ENCODE measurements at places on chromosomes 2 and 18.

GRCh38 chr18:2917259-2918047, 70.6 kb downstream of the EMILIN2 start:
- DNase-seq = no peak

GRCh38 chr2:70140791-70141211, 50.0 kb downstream of the C2orf42 start:
- DNase-seq = no peak

DNA sequence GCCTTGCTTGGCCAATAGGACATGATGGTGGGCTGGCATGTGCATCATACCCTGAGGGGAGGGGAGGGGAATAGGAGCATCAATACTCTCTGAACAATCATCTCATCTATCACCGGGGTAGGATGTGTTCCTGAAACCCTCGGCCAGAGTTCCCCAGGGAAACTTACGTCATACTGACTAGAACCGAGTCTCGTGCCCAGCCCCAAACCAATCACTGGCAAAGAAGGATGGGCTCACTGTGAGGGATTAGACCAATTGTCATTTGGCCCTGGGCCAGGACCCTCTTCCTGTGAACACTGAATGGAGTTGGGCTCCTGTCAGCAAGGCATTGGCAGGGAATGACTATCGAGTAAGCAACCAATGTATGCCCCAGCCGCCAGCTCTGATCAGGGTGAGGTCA, 261.5 kb downstream of the MYCN start:
- DNase-seq = no peak

GRCh38 chr2:188893972-188894371, 80.2 kb upstream of the COL3A1 start:
- DNase-seq = no peak

DNA sequence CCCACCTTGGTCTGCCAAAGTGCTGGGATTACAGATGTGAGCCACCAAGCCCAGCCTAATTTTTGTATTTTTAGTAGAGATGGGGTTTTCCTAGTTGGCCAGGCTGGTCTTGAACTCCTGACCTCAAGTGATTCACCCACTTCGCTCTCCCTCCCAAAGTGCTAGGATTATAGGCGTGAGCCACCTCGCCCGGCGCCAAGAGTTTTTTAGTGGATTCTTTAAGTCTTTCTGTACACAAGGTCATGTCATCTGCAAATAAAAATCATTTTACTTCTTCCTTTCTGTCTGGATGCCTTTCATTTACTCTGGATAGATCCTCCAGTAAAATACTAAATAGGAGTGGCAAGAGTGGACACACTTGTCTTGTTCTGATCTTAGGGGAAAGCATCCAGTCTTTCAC, 61.7 kb downstream of the KCMF1 start:
- DNase-seq = no peak

Data from kidney epithelial cell (primary cell).